A673 (cell line): ENCODE measurements at places on chromosomes 11 and 22.
A peak's percentile ranks its signal among the peaks of the same experiment; 100 is the strongest.

GRCh38 chr11:128841461-128842072 lies 25.5 kb downstream of the KCNJ1 start:
- no peak for DNase-seq

DNA sequence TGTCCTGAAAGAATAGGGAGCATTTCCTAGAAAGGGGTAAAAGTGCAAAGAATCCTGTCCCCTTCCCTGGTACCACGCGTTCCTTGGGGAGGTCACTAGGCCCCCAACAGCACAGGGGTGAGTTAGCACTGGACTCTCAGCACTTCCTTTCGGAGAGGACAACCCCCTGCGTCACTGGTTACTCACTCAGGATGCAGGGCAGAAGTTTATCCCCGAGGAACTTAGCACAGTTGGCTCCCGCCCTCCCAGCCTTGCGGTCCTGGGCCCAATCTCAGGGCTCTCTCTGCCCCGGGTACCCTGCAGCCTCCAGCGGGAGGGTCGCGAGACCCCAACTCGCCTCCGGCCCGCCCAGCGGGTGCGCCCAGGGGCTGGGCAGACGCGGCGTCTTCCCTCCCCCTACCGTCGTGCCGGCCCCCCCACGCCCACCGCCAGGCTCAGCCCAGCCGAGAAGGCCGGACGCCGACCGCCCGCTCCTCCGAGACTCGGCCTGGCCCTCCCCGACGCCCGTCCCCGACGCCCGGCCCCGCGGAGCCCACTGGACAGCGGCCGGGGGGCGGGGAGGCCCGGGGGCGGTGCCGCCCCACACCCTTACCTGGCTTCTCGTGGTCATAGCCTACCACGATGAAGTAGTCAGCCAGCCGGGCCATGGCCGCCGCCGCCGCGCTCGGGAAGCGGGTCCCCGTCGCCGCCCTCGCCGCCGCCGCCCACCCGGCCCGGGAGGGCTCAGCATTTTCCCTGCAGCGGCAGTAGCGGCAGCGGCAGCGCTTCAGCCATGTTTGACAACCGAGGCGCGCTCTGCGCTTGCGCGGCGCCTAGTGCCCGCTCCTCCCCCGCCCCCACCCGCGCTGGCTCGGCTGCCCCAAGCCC lies at the start of gene SBF2:
TSS of gene SBF2 (minus strand) at position 797 of the 867 bp plus-strand sequence. CDS start at position 647, 150 bp downstream.
- peak; percentile 86 for DNase-seq

GRCh38 chr11:109914038-109914437 lies 179.2 kb upstream of the ZC3H12C start:
- no peak for DNase-seq

DNA sequence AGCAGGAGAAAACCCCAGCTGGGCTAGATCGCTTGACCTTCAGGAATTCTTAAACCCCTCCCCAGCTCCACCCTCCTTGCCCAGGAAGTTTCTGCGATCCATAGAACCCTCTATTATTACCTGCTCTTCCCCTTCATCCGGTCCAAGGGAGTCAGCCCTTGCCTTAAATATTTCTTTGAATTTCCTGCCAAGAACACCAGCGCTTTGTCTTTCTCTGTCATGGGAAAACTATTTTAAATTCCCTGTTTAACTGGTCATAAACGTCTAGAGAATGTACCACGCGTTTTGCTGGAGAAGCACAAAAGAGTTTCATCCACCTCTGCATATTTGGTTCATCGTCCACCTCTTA lies 496 bp upstream of the TRAF6 start:
- no peak for DNase-seq

GRCh38 chr11:132621976-132622580 lies 910.2 kb downstream of the OPCML start:
- no peak for DNase-seq

- peak; percentile 51 for DNase-seq
These were observed 76.8 kb upstream of the CREB3L1 start for GRCh38 chr11:46200537-46201281.

DNA sequence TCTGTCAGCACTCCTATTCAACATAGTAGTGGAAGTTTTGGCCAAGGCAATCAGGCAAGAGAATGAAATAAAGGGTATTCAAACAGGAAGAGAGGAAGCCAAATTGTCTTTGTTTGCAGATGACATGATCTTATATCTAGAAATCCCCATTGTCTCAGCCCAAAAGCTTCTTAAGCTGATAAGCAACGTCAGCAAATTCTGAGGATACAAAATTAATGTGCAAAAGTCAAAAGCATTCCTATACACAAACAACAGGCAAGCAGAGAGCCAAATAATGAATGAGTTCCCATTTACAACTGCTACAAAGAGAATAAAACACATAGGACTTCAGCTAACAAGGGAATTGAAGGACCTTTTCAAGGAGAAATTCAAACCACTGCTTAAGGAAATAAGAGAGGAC lies 280.4 kb upstream of the LUZP2 start:
- DNase-seq = no peak

GRCh38 chr22:41397143-41397811 lies 15.5 kb downstream of the TEF start:
- no peak for DNase-seq

DNA sequence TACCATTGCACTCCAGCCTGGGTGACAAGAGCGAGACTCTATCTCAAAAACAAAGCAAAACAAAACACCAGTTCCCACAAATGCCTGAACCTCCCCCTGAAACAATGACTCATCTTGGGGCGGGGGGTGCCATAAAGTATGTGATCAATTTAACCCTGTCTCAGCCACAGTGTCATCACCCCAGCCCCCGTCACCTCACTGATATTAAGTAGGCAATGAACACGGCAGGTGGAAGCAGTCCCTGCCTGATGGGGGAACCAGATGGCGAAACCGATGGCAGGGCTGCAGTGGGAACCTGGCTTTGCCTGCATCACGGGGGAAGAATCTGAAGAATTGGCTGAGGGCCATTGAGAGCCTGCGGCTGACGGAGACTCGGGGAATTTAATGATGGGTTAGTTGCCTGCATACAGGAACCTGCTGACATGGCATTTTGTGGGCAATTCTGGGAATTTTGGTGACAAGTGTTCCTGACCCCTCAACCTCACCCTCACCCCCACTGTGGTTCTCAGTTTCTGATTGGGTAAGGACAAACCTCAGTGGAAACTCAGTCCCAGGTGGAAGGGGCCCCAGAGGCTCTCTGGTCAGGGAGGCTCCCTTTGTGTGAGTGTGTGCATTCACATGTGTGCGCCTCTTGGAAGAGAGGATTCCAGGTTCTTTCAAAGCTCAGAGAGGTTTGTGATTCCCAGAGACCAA lies 39.1 kb upstream of the SHISAL1 start:
- peak; percentile 69 for DNase-seq

DNA sequence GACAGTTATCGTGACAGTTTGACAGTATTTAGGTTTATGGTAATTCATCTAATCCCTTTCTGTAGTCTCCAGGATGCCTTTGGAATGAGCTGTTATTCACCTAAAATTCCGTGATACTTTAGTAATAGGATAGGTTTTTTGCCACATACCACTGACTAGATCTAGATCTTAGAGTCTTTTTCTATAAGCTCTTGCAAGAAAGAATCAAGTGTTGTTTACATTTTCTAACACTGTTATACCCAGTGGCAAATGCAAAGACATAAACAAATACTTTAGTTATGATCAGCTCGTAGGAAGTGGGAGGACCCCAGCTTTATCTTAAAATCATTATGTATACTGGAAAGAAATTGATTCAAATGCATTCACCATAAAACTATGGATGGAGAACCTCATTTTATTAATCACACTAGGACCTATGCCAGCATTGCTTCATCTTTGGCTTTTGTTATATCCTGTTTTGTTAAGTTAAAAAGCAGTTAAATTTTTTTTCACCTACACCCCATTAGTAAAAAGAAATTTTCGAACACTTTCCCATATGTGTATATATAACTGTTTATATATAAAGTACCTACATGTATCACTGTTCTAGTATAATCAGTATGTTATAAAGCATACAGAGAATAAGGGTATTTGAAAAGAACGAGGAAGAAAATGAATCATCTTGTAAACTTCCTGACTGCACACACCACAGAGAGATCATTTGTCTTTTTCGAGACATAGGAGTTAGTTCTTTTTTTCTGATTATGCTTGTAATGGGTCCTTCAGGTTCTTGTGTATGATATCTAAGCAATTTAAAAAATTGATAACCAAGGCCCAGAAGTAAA lies 60.9 kb downstream of the PDHX start:
- DNase-seq = peak; percentile 56

DNA sequence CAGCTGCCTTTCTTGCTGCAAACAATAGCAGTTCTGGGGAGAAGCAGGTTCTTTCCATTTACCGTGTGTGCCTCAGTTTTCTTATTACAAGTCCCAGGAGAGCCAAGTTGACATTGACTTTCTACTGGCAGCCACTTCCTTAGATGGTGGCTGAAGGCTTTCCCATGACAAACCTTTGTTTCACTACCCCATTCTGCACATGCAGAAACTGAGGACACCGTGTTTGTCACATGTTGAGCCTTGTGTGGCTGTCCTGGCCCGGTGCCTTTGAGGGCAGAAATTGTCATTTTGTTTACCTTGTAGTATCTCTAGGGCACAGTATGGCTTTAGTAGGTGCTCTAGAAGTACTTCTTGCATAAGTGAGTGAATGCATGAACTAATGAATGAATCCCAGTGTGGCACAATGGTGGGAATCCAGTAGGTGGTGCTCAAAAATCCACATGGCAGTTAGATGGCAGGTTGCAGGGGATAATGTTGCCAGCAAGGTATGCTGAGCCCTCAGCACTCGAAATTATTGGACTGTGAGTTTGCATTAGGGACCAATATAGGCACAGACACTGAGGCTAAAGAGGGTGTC lies 101.6 kb downstream of the CSNK2A3 start:
- no peak for DNase-seq

DNA sequence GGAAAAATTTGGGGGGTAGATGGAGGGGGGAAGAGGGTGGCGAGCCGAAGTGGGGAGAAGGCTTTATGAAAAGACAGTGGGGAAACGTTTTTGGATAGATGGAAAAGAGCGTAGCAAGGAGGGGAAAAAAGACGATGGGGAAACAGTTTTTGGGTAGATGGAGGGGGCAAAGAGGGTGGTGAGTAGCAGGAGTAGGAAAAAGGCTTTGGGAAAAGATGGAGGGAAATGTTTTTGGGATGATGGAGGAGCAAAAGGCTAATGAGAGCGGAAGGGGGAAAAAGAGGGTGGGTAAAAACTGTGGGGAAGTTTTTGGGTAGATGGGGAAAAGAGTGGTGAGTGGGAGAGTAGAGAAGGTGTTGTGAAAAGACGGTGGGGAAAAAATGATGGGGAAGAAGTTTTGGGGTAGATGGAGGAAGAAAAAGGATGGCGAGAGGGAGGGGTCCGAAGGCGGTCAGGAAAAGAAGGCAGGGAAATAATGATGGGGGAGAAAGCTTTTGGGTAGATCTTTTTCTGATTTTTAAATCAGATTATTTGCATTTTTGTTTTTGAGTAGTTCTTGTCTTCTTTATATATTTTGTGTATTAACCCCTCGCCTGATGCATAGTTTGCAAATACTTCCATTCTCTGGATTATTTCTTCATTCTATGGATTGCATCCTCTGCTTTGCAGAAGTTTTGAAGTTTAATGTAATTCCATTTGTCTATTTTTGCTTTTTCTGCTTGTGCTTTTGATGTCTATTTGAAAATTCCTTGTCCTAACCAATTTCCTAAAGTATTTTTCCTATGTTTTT lies 115.3 kb upstream of the SERPIND1 start:
- no peak for DNase-seq

DNA sequence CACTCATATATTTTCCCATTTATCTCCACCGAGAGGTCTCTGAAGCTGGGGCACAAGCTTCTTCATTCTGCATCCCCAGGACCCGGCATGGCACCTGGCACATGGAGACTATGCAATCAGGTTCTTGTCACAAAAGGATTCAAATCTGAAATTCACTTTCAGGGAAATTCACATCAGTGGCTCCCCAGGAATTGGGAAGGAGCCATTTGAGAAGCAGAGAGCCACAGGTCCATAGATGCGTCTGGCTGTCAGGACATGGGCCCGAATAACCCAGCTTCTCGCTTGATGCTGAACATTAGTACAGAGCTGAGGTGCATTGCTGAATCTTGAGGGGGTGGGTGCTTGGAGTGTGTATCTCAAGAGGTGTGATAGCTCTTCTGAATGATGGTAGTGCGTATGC lies 82.5 kb downstream of the TSPAN18 start:
- DNase-seq = no peak

- peak; percentile 46 for DNase-seq
These were observed 2113.5 kb downstream of the LRRC4C start for GRCh38 chr11:39345834-39346442.

DNA sequence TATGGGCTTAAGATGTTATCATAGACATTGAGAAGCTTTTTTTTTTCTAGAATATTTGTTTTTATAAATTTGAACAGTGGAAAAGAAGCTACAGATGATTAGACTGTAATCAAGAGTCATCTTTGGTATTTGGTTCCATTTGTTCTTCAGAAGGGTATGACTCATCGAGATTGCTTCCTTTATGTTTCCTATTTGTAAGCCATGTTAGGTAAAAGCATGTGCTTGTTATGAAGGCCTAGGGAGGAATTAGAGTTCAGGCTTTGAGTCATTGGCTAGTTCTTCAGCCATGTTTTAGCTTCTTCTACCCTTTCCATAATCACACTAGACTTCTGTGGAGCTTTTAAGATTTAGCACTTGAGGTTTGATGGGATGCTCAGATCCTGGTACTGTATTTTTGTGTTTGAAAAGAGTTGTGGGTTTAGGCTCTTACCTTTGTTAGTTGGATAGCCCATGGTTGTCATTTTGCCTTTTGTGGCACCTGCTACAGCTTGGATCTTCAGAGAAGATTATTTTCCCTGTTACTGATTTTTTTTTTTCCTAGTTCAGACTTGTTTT lies 44.3 kb downstream of the POLD3 start:
- DNase-seq = peak; percentile 70

DNA sequence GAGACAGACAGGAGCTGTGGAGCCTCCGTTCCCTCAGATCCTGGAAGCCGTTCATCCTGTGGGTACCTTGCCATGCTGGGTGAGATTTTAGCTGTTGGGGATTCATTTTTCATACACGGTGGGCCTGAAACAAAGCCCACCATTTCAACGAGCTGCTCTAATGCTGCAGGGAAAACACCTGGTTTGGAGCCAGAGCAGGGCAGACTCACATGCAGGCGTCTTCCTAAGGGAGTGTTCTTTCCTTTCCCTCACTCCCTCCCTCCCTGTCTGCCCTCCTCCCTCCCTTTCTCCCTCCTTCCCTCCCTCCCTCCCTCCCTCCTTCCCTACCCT lies 52.5 kb downstream of the CD6 start:
- no peak for DNase-seq

- DNase-seq = peak; percentile 86
These were observed 12.8 kb downstream of the AQP11 start for GRCh38 chr11:77602381-77603088.

GRCh38 chr22:29733362-29734201 lies 13.8 kb downstream of the CABP7 start:
- peak; percentile 72 for DNase-seq
